ENCODE measurements at places on chromosomes 4 and X. TPM values are rescaled to one million over a fixed set of nuclear protein-coding genes. Genes with fewer than 3 reads are reported as not detected.
A peak's percentile ranks its signal among the peaks of the same experiment; 100 is the strongest.

Gene MND1
- 7.9 TPM for total RNA-seq

Gene NPNT
- total RNA-seq, result 34.5 TPM

DNA sequence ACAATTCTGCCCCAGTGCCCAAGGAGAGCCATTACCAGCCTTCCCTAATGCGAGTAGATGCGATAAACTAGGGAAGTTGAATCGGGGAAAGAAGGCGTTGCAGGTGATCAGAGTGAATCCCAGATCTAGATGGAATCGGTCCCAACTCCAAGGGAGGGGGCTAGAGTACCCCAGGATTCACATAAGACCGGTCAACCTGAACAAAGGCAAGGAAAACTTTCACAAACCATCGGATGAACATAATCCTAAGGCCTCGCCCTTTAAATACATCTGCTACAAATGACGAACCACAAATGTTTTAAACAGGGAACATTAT, 11.2 kb upstream of the ZCCHC13 start:
- peak; percentile 2 for DNase-seq

DNA sequence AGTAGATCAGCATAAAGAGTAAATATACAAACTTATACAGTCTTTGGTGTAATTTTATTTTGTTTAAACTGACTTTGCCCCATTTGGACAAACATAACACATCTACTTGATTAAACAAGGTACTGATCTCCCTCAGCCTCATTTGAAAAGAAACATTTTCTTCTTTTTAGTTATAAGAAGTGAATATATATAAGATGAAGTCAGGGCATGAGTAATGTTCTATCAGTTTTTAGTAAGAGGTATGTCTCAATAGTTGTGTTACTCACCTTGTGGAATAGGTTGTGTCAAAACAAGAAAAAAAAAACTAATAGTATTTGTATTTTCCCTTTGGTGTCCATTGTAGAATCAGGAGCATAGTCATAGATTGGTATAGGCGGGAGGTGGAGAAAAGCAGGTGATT, 327.4 kb downstream of the RPA4 start:
- DNase-seq, result peak; percentile 13

GRCh38 chrX:133913009-133913408, 72.4 kb downstream of the GPC3 start:
- no peak for DNase-seq

Gene GAGE10
- not detected for total RNA-seq

Gene PPEF2
- not detected for total RNA-seq

GRCh38 chrX:40816906-40817305, 81.6 kb upstream of the MED14 start:
- no peak for DNase-seq

DNA sequence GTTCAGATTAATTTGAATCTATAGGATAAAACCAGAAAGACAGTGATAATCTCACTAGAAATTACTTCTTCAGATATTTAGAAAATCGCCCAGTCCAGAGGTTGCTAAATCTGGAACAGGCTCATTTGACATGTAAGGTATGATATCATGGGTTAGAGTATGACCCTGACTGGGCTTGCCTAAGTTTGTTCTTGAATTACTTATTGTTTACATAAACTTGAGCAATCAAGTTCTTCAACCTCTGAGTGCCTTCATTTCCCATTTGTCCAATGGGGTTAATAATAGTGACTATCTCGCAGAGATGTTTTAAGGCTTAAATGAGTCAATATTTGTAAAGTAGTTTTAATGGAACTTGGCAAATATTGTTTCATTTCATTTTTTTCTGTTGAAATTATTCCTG, 1947.6 kb upstream of the IGFBP7 start:
- DNase-seq, result peak; percentile 89

Gene RTL9
- 0.29 TPM for total RNA-seq

Measured in PC-3 (cell line).